ENCODE measurements at places on chromosomes 11 and 22.

GRCh38 chr11:783581-784015 lies 6.3 kb downstream of the CEND1 start:
- peak; percentile 45 for DNase-seq

- DNase-seq = no peak
Observed at GRCh38 chr11:60871378-60872061, 4.2 kb downstream of the ZP1 start.

DNA sequence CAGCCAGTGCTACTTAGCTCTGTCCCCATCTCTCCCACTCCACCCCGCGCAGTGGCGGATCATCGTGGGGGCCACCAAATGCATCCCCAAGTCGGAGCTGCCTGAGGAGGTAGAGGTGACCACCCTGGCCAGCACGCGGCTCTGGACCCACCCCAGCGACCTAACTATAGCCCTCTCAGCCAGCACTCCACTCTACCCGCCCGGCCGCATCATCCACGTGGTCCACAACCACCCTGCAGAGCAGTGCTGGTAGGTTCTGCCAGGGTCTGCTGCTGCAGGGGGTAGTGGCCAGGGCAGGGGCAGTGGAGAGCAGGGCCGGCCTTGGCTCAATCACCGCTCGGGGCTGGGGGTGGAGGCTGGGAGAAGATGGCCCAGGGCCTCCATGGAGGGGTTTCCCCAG lies 13.0 kb upstream of the MYRF start:
- DNase-seq = no peak

- DNase-seq = no peak
Observed at GRCh38 chr11:575313-575995, 816 bp upstream of the PHRF1 start.

GRCh38 chr22:37431801-37432707 lies 4.8 kb upstream of the ELFN2 start:
- DNase-seq = peak; percentile 59

- no peak for DNase-seq
Observed at GRCh38 chr11:45468267-45468856, 182.2 kb upstream of the SYT13 start.

DNA sequence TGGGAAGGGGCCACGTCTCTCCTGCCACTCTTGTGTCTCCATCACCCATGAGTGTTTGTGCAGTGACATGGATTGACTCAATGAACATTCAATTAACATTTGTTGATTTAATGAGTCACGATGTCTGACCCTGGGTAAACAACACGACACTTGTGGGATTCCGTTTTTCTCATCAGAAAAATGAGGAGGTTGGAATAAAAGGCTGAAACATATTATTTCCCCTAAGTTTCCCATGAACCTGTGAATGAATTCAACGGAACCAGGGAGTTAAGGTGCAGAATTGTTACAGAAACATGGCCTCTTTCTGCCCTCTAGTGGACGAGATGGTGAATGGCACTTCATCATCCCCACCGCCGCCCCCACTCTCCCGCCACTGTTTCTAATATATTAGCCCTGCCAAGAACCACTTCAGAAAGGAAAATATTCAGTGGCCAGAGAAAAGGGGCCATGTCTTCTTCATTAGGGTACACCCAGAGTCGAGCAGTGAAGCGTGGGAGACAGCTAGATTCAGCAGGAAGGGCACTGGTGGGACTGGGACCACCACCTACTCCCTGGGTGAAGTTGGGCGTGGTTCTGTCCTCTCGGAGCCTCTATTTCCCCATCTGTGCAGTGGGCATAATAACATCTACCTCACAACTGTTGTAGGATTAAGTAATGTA lies 46.3 kb upstream of the SYT13 start:
- DNase-seq = peak; percentile 59

DNA sequence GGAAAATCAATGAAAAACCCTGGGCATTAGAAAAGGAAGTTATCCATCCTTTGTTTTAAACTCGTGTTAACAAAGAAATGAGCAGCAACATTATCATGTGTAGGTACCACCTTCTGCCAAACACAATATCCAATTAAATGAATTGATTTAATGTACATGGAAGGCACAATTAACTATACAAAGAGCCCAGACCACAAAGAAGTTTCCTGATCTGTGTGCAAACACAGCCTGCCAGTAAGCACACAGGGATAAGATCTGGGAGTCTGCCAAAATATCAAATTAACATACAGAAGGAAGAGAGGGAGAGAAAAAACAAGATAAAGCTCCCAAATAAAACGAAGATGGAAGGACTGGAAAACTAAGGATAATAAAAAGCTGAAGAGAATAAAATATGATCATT lies 54.1 kb upstream of the SLC25A1 start:
- no peak for DNase-seq

DNA sequence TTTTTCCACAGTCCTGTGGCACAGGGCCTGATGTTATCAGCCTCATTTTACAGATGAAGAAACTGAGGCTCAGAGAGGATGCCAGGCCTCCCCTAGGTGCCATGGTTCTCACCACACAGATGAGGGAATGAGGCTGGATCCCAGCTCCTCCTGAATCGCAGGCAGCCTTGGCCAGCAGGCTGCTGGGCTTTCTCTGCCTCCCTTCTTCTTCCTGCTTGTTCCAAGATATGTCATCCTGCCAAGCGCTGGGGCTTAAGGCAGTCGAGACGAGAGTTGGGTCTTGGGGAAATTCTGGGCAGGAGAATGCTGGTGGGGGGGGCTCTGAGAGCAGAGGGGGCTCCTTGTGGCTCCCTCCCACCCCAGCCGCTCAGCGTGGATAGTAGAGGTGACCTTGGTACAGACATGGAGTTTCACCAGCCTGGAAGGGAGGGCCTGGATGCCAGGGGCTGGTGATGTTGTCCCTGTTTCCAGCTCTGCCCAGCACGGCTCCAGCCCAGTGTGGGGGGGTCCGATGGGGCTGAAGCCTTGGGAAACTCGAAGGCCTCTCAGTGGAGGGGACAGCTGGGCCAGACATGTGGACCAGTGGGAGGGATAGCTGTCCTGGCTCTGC lies 16.6 kb upstream of the MPPED1 start:
- DNase-seq = no peak

DNA sequence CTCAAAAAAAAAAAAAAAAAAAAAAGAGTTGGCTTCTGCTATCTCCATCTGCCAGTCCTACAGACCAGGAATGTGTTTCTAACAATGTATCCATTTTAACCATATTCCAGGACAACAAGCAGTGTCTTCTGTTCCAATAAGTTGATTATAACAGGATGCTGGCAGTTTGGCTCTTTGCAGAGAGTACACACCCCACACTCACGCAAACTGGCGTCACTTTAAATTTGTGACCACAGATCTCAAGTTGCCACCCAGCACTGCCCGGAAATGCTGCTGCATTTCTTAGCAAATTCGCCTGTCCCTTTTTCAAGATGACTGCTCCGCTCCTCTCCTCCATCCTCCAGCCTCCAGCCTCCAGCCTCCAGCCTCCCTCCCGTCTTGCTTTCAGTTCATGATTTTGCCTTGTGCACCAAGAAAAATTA lies 44.3 kb downstream of the SCGB1A1 start:
- DNase-seq = no peak

DNA sequence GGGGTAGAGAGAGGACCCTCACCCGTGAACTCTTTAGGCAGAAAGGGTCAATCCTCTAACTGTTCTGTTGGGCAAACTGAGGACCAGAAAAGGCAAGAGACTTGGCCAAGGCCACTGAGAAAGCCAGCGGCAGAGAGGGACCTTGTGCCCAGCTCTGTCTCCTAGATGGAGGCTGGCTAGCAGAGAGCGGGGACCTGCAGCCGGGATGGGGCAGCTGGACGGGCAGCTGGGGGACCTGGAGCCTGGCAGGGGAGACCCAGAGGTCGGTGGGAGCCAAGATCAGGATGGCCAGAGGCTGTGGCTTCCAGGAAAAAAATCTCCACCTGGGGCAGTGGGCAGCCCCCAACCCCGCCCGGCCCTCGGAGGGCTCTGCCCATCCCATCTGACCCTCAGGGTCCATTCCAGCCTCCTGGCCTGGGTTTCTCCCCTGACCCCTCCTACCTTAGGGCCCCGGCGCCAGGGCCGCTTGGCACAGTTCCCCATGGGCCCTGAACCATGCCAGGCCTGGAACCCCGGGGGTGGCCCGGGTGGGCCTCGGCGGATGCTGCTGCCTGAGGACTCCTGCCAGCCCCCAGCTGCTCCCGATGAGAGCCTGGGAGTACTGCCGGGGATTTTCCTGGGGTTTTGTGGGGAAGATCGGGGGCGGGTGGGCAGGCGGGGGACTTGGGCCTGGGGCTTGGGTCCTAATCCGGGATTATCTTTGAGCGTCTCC lies at the start of gene CABP2:
Gene CABP2, minus strand, starts transcription at position 603 of the 712 bp plus-strand sequence. Its CDS starts 120 bp downstream, at position 483.
- no peak for DNase-seq

DNA sequence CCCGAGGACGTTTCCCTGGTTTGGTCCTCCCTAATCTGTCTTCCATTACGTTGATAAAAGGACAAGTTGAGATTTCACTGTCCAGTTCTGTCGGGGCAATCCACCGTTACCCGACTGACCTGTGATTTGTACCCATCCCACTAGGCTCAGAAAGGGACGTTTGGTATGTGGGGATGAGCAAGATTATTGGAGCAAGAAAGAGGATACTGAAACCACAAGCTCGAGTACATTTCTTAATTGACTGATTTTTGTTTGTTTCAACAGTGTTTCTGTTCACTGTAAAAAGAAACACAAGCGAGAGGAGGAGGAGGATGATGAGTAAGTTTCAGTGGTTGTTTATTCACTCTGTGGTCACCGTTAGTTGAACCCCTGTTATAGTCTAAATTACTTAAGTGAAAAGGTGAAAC lies 969 bp downstream of the CCDC117 start:
- no peak for DNase-seq

GRCh38 chr22:45105281-45105702 lies 58.4 kb upstream of the NUP50 start:
- no peak for DNase-seq

GRCh38 chr22:45483319-45483718 lies 19.4 kb upstream of the FBLN1 start:
- DNase-seq = no peak

- no peak for DNase-seq
Observed at GRCh38 chr11:92636543-92637188, 332.8 kb upstream of the MTNR1B start.

- DNase-seq = no peak
Observed at GRCh38 chr11:73493956-73494598, 103.8 kb downstream of the FAM168A start.

GRCh38 chr22:38957046-38957770 lies at the start of gene APOBEC3A:
TSS of gene APOBEC3A (plus strand) at chr22:38957609. CDS start at chr22:38957692, 83 bp downstream.
- DNase-seq = no peak

DNA sequence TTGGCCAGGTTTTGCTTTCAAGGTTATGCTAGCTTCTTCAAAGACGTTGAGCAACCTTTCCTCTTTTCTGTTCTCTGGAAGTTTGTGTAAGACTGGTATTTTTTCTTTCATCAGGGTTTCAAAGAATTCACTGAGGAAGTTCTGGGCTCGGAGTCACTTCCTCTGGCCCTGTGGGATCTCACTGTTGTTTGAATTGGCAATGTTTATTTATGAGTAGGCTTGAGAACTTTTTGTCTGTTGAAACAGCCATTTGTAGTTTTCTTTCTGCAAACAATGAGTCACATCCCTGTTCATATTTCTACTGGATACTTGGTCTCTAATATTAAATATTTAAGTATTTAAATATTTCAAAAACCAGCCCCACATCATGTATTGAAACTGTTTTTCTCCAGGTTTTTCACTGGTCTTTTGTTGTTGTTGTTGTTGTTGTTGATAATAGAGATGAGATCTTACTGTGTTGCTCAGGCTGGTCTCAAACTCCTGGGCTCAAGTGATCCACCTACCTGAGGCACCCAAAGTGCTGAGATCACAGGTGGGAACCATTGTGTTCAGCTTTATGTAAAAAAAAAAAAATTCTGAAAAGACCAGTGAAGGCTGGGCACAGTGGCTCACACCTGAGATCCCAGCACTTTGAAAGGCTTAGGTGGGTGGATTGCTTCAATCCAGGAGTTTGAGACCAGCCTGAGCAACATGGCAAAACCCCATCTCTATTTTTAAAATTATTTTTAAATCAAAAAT lies 26.9 kb downstream of the SUSD2 start:
- DNase-seq = no peak

DNA sequence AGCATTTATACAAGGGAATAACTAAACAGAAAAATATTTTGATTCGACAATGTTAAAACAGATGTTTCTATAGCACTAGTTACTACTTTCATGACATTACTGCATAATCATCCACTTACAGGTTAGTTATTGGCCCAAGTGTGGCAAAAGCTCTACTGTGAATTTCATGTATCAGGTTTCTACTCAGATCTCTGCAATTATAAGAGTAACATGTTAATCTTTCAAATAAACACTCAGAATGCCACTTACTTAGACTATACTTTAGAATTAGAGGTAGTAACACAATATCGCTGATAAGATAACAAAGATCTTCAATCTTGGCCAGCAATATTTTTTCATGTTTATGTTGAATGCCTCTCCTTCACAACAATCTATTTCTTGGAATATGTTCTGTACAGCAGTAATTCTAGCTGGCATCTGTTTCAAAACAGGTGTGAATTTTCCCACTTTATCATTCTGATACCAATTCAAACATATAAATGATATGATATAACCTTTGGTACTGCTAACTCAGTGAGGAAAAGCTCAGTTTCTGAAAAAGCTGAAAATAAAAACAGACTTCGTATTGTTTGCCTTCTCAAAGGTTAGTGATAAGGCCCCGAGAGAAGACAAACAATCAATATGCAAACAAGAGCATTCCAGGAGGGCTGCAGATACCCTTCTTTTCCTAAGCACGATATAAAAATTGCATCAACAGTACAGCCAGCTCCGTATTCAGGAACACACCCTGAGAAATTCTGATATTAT lies 11.0 kb upstream of the CCDC34 start:
- no peak for DNase-seq

GRCh38 chr11:65793144-65793581 lies 6.3 kb downstream of the OVOL1 start:
- no peak for DNase-seq

GRCh38 chr22:49810363-49811019 lies 17.2 kb downstream of the BRD1 start:
- DNase-seq = no peak

- DNase-seq = no peak
Observed at GRCh38 chr11:114200351-114201133, 95.7 kb upstream of the NNMT start.

- no peak for DNase-seq
Observed at GRCh38 chr11:34216706-34217105, 111.3 kb downstream of the NAT10 start.

GRCh38 chr11:88179971-88180629 lies 4.9 kb upstream of the RAB38 start:
- no peak for DNase-seq

DNA sequence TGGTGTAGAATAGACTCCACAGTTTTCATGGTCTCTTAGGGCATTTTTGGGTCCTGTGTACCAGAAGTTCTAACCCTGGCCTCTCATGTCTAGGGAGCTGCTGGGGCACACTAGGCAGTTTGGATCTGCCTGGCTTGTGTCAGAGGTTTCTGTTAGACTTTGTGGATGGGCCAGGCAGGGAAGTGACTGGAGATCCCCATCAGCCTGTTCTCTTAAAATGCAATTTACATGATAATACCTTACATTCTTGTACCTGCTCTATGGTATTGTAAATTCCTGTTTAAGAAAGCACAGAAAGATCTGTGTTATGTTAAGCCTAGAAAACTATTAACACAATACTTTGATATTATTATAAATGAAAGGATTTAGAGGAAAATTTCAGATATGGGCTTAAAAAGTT lies 104.0 kb downstream of the ARHGAP42 start:
- no peak for DNase-seq

Measured in activated T-cell treated with anti-CD3 and anti-CD28 coated beads, Interleukin-2, amount 50 U/mL, for 24 hours (primary cell).